Astrocyte (in vitro differentiated cells and primary cell): ENCODE measurements at places on chromosomes 1 and 21. TPM values are rescaled to one million over a fixed set of nuclear protein-coding genes. Genes with fewer than 3 reads are reported as not detected.

GOLT1A gene
- 0.50 and 0.65 TPM in 2 replicates for total RNA-seq

PGBD2 gene
- total RNA-seq = 6.2 and 7.6 TPM in 2 replicates

SHCBP1L gene
- total RNA-seq = not detected in 2 replicates

MAN1C1 gene
- 0.86 and 1.6 TPM in 2 replicates for total RNA-seq

PTAFR gene
- total RNA-seq = 0.24 and 0.32 TPM in 2 replicates

MARK1 gene
- total RNA-seq = 4.7 and 10.8 TPM in 2 replicates

GRCh38 chr1:165842671-165843129 lies 15.3 kb downstream of the UCK2 start:
- peak; percentile 36 for DNase-seq
- H3K4me3 ChIP-seq = peak overlapping the region; percentile 18
- peaks cover 27% of the 10 kb centered on the region for H3K4me1 ChIP-seq
- no peaks in the 10 kb centered on the region for H3K27me3 ChIP-seq
- H3K36me3 ChIP-seq = no peaks in the 10 kb centered on the region

GRCh38 chr1:237817277-237817676 lies 73.4 kb downstream of the ZP4 start:
- no peaks in the 10 kb centered on the region for H3K27me3 ChIP-seq
- H3K27ac ChIP-seq = no peak overlapping the region
- H3K4me1 ChIP-seq = no peaks in the 10 kb centered on the region
- peak; percentile 64 for DNase-seq
- H3K4me3 ChIP-seq = no peak overlapping the region
- no peaks in the 10 kb centered on the region for H3K36me3 ChIP-seq

- peak overlapping the region; percentile 95 for H3K27ac ChIP-seq
- no peaks in the 10 kb centered on the region for H3K36me3 ChIP-seq
- peak; percentile 69 for DNase-seq
- peak overlapping the region; percentile 91 for H3K4me3 ChIP-seq
- H3K4me1 ChIP-seq = peaks cover 45% of the 10 kb centered on the region
- no peaks in the 10 kb centered on the region for H3K27me3 ChIP-seq
Measured at GRCh38 chr1:6490181-6491080, 1.0 kb downstream of the PLEKHG5 start.

DNA sequence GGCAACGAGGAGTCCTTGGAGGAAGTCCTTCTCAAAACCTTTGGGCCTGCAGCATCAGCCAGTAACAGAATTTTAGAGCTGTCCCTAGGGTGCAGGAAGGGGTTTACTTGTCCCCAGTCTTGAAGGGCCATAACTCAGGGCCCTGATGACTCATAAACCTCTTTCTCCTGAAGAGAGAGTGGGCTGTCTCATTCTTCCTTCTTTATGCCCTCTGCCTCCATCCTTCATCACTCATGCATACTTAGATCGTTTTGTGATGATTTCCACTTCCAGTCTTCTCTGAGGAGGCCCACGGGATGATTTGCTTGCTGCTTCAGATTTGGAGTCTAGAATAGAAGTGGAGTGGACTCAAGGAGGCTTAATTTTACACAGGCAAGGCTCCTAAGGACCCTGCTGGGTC lies 60.2 kb downstream of the NDUFS5 start:
- peak overlapping the region; percentile 11 for H3K27ac ChIP-seq
- H3K27me3 ChIP-seq = peaks cover 18% of the 10 kb centered on the region
- peaks cover 12% of the 10 kb centered on the region for H3K4me1 ChIP-seq
- DNase-seq = peak; percentile 47

DNA sequence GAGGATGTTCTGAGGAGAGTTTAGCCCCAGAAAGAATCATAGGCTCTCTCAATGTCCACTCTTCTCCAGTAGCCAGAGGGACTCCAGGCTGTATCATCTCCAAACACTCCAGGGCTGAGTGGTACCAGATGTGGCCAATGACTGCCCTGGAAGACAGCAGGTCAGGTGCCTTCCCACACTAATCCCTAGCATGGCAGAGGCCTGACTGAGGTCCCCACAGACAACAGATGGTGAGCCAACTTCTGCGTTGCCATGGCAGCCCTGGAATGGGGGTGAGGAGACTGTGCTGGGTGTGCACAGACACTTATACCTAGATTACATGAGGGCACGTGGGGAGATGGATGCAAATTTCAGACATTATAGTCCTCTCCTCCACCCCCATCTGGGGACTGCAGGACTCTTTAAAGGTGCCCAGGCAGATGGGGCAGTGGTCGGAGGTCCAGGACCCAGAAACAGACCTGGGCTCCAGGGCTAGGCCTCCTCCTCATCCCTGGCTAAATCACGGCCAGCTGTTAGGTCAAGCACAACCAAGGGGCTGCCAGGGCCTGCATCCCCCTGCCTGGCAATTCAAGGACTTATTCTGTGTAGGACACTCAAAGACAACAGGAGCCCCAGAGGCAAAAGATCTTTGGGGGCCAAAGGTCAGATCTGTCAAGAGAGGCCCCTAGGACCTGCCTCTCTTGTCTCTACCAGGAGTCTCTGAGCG lies 42.9 kb downstream of the CAMK2N1 start:
- no peaks in the 10 kb centered on the region for H3K36me3 ChIP-seq
- DNase-seq = no peak
- H3K4me3 ChIP-seq = no peak overlapping the region
- no peak overlapping the region for H3K27ac ChIP-seq
- peaks cover 5% of the 10 kb centered on the region for H3K27me3 ChIP-seq

DNA sequence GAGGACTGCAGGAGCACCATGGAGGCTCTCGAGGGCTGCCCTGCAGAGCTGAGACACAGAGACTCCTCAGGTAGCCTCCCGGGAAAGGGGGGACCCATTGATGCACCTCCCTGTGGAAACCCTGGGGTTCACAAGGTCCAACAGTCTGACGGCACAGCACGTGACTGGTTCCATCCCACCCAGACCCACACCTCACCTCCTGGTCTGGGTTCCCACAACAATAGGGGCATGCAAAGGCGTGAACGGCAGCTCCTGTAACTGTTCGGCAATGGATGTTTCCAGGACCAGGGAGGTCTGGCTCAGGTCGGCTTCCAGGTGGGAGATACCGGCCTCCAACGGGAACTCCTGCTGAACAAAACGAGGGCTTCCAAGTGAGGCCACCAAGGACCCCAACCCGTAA lies 86.8 kb downstream of the NPHP4 start:
- H3K4me1 ChIP-seq = no peaks in the 10 kb centered on the region
- no peak for DNase-seq
- H3K4me3 ChIP-seq = no peak overlapping the region
- no peaks in the 10 kb centered on the region for H3K27me3 ChIP-seq

DNA sequence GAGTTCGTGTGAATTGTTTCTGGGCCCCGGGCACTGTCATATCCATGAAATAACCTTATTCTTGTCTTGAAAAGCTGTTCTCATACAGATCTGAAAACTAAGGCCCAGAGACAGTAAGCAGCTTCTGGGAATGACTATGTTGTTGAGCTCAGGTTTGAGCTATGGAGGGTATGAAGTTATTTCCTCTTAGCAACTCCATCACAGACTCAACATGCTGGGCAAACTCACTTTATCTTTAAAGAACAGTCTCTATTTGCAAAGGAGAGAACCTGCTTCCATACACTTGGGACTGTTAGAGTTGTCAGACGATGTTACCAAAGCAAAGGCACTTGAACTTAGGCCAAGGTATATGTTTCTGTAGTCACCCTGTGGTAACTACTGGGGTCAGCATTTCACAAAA lies 90.0 kb downstream of the GPR88 start:
- no peaks in the 10 kb centered on the region for H3K36me3 ChIP-seq
- peak overlapping the region; percentile 74 for H3K27ac ChIP-seq
- H3K4me1 ChIP-seq = peaks cover 52% of the 10 kb centered on the region
- no peaks in the 10 kb centered on the region for H3K27me3 ChIP-seq
- H3K4me3 ChIP-seq = no peak overlapping the region

DNA sequence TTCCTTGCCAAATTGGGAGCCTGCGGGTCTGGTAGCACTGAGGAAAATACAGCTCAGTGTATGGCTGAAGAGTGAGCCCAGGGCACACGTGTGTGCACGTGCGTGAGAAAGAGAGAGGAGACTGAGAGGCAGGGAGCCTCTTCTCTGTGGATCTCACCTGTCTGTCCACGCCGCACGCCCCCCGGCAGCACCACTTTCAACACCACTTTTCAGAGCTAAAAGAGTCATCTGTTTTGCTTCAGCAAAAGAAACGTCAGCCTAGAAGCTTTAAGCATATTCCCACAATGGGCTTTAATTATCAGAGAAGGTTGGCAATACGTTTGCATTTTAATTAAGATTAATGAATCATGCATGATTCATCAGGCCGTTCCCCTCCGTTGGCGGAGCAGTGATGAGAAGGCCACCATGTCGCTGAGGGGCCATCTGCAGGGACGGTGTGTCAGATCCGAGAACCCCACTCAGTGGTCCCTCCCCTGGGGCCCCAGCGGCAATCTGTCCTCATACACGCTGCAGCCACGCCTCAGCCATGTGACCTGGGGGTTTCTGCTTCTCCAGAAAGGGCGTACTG lies 56.8 kb downstream of the SIK1 start:
- H3K27ac ChIP-seq = no peak overlapping the region
- no peak overlapping the region for H3K4me3 ChIP-seq
- peaks cover 3% of the 10 kb centered on the region for H3K27me3 ChIP-seq

GRCh38 chr1:208182880-208183645 lies 61.1 kb downstream of the PLXNA2 start:
- H3K27me3 ChIP-seq = no peaks in the 10 kb centered on the region
- no peak overlapping the region for H3K27ac ChIP-seq
- peaks cover 22% of the 10 kb centered on the region for H3K4me1 ChIP-seq
- no peak overlapping the region for H3K4me3 ChIP-seq

GRCh38 chr1:230682274-230682673 lies 31.6 kb downstream of the AGT start:
- no peaks in the 10 kb centered on the region for H3K27me3 ChIP-seq
- H3K4me3 ChIP-seq = no peak overlapping the region
- DNase-seq = no peak
- peaks cover 23% of the 10 kb centered on the region for H3K4me1 ChIP-seq

GRCh38 chr1:97200595-97200994 lies 479.0 kb downstream of the PTBP2 start:
- H3K27me3 ChIP-seq = no peaks in the 10 kb centered on the region
- no peak for DNase-seq
- no peak overlapping the region for H3K4me3 ChIP-seq
- no peak overlapping the region for H3K27ac ChIP-seq

- H3K36me3 ChIP-seq = no peaks in the 10 kb centered on the region
- H3K4me1 ChIP-seq = peaks cover 4% of the 10 kb centered on the region
- no peaks in the 10 kb centered on the region for H3K27me3 ChIP-seq
- DNase-seq = no peak
- no peak overlapping the region for H3K27ac ChIP-seq
- no peak overlapping the region for H3K4me3 ChIP-seq
Measured at GRCh38 chr1:174990382-174990999, 9.3 kb upstream of the CACYBP start.

GRCh38 chr1:106717591-106717990 lies 338.9 kb upstream of the PRMT6 start:
- no peaks in the 10 kb centered on the region for H3K27me3 ChIP-seq
- H3K4me1 ChIP-seq = no peaks in the 10 kb centered on the region
- H3K36me3 ChIP-seq = no peaks in the 10 kb centered on the region
- no peak overlapping the region for H3K27ac ChIP-seq

DNA sequence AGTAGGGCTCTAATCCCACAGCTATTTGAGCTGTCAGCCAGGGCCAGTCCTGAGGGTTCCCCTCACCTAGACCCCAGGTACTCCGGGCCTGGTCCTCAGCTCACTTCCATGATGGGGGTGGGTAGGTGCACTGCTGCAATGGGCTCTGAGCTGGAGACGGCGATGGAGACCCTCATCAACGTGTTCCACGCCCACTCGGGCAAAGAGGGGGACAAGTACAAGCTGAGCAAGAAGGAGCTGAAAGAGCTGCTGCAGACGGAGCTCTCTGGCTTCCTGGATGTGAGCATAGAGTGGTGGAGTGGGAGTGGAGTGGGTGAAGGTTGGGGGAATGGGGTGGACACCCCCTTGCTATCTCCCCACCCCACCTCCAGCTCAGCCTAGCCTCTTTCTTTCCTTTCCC lies 2.1 kb downstream of the S100A1 start:
- DNase-seq = no peak
- peaks cover 3% of the 10 kb centered on the region for H3K36me3 ChIP-seq
- no peak overlapping the region for H3K4me3 ChIP-seq
- H3K4me1 ChIP-seq = peaks cover 30% of the 10 kb centered on the region
